ENCODE measurements at places on chromosomes 6 and 20.

GRCh38 chr6:160134779-160135547 lies 13.3 kb downstream of the SLC22A1 start:
- no peak for DNase-seq

DNA sequence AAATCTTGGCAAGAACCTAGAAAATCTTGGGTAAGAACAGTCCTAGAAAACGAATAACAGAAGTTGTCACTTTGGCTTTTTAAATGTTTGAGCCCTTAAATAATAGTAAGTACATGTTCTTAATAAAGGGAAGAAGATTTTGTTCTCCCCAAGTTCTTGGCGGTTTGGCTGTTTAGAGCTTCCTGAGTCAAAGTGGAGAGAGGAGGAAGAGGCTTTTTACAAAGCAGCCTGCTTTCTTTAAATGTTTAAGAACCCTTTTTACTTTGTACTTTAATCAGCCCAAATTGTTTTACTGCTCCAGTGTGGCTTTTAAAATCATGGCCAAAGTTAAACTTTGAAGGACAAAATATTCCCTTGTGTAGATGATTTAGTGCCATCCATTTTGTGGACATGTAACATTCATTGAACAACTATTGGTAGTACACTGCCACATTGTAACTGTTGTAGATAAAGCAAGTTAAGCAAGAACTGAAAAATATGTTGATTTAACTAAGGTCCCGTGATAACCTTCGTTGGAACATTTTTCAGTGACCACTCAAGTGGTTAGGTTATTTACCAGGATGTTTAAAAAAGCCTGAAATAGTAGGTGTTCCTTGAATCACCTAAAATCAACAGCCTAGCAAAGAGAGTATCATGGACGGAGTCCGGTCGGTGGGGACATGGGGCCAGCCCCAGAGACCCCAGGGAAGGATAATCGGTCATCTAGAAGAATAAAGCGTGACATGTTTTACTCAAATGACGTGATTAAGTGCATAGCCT lies 2.4 kb downstream of the AMD1 start:
- DNase-seq: no peak

DNA sequence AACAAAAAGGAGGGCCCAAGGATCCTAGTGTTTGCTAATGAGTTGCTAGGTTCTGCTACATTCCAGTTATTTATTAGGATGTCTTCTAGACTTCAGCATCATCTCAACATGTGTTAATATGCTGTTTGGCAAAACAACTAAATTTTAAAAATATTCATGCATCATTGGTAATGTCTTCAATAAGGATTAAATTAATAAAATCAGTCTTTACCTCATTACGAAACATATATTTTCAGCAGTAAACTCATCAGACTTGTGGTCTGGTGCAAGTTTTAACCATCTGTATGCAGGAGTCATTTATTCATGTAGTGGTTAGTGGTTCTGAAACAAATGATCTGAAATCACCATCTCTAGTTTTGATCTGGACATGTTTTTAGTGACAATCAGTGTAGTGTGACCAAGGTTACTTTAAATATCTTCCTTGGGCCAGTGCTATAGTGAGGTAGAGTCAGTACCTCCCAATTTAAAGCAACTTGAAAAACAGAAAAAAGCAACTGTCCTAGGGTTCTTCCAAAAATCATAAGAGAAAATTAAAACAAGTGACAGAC lies 85.0 kb upstream of the KCNK16 start:
- no peak for DNase-seq

GRCh38 chr6:4774715-4775493 lies 1.3 kb upstream of the CDYL start:
- DNase-seq: no peak

DNA sequence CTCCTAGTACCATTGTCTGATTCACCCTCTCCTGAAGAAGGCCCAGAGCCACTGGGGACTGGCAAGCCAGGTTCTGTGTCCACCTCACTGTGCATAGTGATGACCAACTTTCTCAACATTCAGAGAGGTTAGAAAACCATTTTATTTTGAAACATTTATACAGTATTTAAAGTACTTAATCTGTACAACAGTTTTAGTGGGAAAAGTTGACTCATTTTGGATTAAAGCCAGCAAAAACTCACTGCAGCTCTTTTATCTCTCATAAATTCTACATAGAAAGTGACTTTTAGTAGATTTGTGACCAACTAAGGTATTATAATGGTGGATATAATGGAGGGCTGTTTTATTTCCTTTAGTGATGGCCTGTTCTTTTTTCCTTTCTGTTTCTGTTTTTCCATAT lies 9.7 kb downstream of the TULP4 start:
- no peak for DNase-seq

- no peak for DNase-seq
Measured at GRCh38 chr6:2988094-2988425, 11.6 kb upstream of the NQO2 start.

- DNase-seq: no peak
Measured at GRCh38 chr20:22180244-22180643, 404.1 kb downstream of the FOXA2 start.

DNA sequence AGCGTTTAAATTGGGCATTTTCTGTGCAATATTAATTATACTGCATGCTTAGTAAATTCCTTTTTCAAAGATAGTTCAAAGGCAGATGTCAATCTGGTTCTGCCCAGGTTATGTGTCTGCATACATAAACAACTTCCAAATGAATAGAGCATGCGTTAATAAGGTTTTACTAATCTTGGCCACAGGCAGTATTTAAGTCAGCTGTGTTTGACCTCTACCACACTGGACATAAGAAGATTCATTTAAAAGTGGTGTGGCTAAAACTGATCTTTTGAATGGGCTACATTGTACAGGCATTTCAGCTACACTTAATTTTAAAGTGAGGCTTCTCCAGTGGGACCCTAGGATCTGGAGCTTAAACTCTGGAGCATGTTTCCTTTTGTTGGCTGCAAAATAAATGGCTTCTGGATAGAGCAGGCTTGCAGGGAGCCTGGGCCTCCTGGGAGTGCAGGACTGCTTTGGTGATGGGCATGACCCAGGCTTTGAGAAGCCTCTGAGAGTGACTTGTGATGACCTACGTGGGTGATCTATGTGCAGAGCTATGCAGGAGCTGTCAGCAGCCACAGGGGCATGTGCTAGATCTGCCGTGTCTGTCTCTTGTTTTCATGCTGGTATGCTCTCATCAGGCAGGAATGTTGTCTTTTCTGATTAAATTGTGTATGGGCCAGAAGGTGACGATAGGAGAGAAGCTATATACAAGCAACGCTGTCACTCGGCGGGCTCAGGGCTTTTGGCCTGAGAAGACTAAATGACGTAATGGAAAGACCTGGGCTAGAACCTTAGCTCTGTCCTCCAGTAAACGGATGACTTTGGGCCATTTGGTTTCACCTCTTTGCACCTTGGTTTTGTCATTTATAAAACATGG lies 331.2 kb downstream of the QKI start:
- DNase-seq: peak; percentile 84

DNA sequence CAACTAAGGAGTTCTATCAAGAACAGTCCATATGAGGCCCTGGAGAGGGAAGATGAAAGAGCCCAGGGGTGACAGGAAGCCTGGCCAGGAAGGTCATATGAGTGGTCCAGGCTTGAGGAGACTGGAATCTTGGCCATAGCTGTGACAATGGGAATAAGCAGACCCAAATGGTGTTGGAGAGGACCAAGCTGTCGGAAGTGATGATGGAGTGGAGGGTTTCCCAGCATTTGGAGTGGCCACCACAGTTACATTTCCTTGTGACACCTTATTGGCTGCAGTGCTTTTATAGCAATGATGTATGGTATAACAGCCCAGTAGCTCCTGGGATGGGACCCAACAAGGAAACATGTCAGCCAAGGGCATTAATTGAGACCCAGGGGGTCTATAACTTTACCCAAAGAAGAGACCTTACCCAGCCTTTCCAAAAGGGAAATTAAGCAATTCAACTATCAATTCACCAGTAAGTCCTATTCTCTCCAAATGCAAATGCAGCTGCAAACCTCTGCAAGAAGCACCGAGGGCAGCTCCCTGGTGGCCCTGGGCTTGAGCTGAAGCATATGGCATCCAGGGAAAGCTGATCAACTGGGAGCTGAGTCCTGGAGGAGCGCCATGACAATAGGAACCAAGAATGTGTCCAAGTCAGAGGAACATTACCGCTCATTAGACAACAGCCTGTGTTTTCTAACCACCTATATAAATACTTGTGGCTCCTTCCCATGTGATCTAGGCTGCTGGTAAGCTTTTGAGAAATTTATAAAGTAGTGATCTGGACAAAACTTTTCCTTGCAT lies 219.4 kb downstream of the SOD2 start:
- DNase-seq: no peak

- DNase-seq: no peak
Measured at GRCh38 chr20:17827079-17827478, 127.3 kb downstream of the BANF2 start.

DNA sequence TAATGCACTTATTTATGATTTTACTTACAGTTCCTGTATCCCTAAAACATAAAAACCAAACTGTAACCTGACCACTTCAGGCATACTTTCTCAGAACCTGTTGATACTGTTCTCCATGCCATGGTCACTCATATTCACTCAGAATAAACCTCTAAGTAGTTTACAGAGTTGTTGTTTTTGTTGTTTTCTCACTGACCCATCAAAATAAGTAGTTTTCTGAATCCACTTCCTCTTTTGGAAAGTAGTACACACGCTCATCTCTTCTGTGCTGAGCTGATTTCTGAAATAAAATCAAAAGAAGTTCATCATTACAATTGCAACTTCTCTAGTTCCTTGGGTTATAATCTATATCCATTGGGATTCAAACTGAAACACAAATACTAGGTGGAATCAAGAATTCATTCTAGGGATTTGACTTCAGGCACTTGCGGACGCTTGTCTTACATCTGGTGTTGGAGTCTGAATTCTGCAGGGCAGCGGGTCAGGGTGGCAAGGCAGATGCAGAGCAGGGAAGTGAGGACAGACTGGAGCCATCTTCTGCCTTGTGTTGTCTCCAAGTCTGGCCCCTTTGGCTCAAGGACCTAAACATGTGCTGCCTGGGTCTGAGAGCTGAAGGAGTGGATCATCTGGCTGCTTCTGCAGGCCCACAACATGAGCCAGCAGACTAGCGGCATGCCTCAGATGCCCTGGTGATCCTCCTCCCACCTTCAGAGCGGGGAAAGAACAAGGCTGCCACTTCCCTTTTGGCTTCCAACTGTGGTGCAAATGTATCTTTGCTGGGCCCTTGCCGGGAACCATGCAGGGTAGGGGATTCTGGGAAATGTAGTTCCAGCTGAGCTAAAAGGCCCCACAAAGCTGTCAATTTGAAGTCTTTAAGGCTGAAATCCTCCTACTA lies 167.9 kb upstream of the MYLIP start:
- no peak for DNase-seq

GRCh38 chr20:17108896-17109295 lies 117.9 kb upstream of the PCSK2 start:
- no peak for DNase-seq

DNA sequence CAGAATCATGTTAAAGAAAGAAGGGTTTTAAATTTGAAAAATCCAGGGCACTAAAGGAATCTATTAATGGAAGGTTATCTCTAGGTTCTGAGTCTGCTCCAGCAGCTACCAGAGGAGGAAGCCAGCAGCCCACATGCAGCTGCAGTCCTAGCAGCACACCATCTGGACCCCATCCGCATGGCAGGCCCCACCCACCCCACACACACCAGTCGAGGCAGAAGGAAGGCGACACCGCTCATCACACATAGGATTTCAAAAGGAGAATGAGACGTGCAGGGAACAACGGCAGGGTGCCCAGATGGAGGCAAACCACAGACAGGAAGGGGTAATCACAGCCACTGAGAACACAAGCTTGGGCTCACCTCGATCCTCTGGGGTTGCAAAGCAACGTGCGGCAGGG lies 78.9 kb downstream of the GINS1 start:
- DNase-seq: no peak
